ENCODE measurements at places on chromosomes 1 and 21.

- DNase-seq: no peak
These were observed 31.4 kb upstream of the PRELP start for GRCh38 chr1:203444171-203444576.

GRCh38 chr1:37498872-37499617, 15.5 kb downstream of the MEAF6 start:
- peak; percentile 12 for DNase-seq

GRCh38 chr1:29259802-29260441, 23.6 kb downstream of the PTPRU start:
- no peak for DNase-seq

- peak; percentile 41 for DNase-seq
These were observed 25.2 kb upstream of the RABGAP1L start for GRCh38 chr1:174134003-174134659.

DNA sequence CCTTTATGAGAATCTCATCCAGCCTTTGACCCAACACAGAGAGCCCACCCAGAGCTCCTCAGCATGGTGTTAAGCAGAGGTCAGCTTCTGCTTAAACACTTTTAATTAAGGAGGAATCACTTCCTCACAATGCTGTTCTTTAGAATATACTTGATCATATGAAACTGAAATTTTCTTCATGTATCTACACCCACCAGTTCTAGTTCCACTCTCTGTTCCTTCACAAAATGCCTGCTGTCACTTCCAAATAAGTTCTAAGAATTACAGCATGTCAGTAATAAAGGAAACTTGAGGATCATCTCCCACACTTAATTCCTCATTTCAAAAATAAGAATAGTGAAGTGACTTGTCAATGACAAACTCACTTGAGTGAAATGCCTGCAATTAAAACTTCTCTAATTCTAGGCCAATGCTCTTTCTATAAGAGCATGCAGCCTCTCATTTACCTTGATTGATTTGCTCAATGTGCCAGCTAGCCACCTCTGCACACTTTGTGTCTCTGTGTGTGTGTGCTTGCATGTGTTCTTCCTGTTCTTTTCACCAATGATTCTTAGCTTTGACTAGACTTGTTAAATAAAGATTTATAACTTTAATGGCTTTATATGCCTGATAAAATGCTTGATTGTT, 356.3 kb downstream of the PLPP3 start:
- no peak for DNase-seq

DNA sequence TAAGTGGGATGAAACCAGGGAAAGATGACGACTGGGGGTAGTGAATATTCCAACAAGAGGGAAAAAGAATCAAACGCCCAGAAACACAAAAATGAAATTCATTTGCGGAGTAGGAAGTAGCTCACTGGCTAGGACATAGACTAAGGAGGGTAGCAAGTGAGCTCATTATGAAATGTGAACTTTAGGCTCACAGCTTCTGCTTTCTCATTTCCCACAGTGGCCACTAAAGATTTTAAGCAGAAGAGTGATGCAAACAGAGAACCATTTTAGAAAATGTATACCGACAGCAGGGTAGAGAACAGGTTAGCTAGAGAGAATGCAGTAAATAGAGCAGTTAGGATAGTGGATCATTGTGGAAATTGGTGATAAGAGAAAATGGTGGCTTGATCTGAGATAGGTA, 3.5 kb downstream of the CD48 start:
- DNase-seq: no peak

GRCh38 chr1:178941261-178941689, 70.4 kb upstream of the ANGPTL1 start:
- no peak for DNase-seq

- DNase-seq: no peak
These were observed 3.2 kb downstream of the MTHFR start for GRCh38 chr1:11802616-11802972.

DNA sequence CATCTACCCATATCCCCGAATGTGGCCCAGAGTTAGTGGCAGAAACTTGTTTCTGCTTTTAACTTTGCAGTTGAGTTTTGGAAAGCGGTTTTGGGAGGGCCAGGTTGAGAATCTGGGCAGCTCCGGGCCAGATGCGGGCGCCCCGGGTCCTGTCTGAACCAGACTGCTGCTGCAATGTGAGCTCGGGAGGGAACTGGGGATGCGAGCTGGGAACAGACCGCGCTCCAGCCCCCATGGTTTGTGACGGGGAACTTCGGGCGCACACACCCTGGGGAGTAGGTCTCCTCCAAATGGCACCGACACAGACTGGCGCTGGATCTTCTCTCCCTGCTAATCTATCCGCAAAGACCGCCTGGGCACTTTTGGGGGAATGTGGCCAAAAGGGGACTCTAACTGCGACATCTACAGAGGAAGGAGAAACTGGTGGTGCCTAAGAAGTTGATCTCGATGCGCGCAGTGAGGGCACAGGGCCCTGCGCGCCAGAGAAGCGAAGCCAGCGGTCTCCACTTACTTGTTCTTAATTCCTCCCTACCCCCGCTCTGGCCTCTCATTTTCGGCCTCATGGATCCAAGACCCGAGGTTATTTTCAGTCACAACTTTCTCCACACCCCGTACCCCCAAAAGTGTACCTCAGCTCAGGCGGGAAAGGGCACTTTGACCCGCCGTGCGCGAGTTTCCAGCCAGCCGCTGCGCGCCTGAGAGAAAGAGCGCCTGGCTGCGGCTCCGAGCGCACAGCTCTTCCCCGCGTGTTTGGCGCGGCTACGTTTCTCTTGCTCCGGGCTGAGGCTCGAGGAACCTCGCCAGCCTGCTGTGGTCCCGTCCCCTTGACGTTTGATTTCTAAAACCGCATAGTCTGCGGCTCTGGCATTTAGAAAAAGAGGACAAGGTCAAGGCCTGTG, 411.0 kb upstream of the ESRRG start:
- DNase-seq: no peak

- no peak for DNase-seq
These were observed 28.9 kb upstream of the VAV3 start for GRCh38 chr1:107993920-107994319.

GRCh38 chr1:99527078-99527477, 118.8 kb upstream of the PALMD start:
- no peak for DNase-seq

DNA sequence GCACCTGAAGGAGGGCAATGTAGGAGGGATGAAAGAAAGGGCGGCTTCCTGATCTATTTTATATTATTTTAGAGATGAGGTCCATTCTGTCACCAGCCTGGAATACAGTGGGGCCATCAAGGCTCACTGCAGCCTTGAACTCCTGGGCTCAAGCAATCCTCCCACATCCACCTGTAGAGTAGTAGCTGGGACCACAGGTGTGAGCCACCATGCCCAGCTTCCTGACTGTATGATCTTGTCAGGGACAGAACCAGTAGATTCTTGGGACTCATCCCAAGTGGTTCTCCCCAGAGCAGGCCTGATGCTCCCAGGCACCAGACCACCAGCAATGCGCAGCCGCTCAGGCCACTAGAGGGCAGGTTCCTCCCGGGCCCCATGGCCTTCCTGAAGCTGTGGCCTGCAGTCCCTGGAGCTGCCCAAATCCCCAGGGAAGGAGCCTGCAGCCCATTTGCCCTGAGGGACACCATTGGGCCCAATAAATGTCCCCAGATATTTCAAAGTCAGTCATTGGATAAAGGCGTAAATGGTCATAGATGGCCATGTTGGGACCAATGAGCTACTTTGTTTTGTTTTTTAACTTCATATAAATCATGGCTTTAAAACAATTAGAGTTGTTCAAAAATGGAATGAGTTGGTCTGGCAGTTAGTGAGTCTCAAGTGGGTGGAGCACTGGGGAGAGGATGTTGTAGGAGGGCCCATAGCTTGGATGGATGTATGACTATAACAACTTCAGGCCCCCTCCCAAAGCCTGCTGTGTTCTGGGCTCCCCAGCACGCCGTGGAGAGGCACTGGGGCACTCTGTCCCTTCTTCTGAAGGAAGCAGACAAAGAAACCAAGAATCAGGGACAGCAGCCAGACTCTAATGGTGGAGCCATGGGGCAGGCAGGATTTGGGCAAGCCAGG, 44.7 kb upstream of the GOLT1A start:
- DNase-seq: peak; percentile 33

- no peak for DNase-seq
These were observed 16.9 kb upstream of the MCL1 start for GRCh38 chr1:150596095-150596892.

GRCh38 chr1:110615548-110616130, 9.5 kb upstream of the KCNA2 start:
- peak; percentile 56 for DNase-seq

- DNase-seq: no peak
These were observed at the start of gene BTBD19 for GRCh38 chr1:44808063-44808937. TSS of gene BTBD19 (plus strand) at chr1:44808523. CDS start at chr1:44808821, 298 bp downstream.

DNA sequence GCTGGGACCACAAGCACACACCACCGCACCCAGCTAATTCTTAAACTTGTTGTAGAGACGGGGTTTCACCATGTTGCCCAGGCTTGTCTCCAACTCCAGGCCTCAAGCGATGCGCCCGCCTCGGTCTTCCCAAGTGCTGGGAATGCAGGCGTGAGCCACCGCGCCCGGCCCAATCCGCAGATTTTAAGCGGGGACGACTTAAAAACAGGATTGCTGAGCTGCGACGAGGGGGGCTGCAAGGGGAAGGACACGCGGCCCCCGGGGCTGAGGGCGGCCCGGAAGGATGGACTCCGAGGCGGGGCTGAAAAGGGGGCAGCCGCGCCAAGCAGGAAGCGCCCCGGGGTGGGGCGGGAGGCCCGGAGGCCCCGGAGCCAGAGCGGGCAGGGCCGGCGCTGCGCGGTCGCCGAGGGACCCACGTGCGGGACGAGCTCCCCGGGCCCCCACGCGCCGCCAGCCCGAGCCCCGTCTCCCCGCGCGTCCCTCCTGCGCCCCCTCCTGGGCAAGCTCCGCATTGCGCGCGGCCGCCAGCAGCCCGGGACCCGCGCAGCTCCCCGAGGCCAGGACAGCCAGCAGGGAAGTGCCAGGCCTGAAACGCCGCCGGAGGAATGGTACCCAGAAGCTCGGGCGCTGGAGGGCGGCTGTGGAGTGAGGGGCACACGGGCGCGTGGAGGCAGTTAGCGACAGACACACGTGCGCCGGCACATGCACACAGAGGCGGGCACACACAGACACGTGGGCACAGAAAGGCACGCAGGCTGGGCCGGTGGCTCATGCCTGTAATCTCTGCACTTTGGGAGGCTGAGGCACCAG, 5.5 kb upstream of the PRKCZ start:
- peak; percentile 45 for DNase-seq

- no peak for DNase-seq
These were observed 97.5 kb downstream of the CASZ1 start for GRCh38 chr1:10698726-10699469.

GRCh38 chr1:117261424-117261785, 50.7 kb upstream of the VTCN1 start:
- DNase-seq: no peak

DNA sequence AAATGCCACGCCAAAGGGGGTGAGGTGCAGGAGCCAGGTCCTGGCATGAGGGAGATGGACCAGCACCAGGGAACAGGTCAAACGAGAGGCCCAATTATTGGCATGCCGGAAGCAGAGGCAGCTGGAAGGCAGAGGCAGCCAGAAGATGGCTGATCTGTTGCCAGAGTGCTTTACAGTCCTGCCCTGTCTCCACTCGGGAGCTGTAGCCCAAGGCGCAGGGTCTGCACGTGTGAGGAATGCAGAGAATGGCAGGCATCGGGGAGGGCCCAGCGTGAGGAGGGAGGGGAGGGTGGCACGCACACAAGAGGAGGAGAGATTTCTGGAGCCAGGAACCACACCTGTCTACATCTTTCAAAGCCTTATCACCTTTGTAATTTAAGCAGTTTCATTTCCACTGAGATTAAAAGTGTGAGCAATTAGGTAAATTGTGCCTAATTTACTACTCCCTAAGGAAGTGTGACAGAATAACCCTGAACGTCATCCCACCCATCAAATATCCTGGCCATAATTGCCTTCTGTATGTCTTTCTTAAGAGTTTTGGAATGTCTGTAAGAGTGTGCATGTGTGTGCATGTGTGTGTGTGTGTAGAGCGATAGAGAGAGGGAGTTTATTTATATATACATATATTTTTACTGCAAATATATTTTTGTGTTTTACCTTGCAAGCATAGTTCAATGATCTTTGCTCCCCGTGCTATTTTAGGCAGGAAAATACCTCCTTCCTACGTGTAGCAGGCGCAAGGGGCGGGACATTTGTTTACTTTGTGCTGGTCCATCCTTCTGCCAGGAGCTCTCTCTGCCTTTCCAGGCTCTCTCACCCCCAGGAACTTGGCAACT, 125.5 kb upstream of the SERBP1 start:
- no peak for DNase-seq

DNA sequence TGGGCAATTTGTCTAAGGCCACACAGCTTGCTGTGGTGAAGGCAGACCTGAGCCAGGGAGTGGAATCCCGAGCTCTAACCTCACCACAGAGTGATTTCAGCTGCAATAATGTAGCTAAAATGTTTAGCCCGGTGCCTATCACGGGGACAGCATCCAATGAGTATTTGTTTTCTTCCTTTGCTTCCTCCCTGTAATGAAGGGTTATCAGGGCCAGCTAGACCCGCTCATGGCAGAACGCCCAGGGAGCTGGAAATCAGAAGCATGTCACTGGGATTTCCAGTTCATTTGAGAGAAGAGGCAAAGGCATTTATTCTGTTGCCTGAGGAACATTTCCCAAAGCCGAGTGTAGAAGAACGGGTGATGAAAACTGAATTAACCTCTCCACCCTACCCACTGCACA, 183.1 kb downstream of the ZSCAN20 start:
- DNase-seq: no peak

- DNase-seq: no peak
These were observed 2.5 kb upstream of the ERO1B start for GRCh38 chr1:236284291-236284721.

DNA sequence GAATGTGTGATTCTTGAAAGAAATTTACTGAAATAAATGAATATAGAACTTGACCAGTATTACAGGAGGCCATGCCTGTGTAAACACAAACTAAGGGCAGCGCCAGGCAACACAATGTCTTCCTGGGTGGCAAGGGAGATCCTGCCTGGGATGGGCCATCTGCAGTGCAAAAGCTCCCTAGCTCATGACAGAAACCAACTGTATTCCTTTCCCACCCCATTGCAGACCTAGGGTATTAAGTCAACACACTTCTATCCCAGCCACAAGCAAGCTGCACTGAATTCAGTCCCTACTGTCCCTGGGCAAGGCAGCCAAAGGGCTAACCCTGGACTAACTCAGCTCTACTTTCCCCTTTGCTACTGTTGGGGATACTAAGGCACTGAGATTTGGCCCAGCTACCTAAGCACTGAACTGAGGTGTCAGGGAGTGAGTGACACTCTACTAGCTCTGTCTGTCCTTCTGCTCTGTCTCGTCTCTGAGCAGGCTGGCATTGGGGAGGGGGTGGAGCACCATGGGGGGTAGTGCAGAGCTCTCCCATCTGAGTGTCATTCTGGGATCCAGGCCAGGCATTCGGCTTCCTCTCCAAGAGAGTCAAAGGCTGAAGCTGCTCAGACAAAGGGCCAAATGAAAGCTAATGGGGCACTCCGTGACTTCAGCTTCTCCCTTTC, 2.5 kb downstream of the INKA2 start:
- DNase-seq: peak; percentile 78

- DNase-seq: peak; percentile 93
These were observed 506 bp downstream of the SSX2IP start for GRCh38 chr1:84689514-84690396.

All from NCI-H1105 (cell line).